ENCODE measurements at places on chromosomes 4 and X.
A peak's percentile ranks its signal among the peaks of the same experiment; 100 is the strongest.

DNA sequence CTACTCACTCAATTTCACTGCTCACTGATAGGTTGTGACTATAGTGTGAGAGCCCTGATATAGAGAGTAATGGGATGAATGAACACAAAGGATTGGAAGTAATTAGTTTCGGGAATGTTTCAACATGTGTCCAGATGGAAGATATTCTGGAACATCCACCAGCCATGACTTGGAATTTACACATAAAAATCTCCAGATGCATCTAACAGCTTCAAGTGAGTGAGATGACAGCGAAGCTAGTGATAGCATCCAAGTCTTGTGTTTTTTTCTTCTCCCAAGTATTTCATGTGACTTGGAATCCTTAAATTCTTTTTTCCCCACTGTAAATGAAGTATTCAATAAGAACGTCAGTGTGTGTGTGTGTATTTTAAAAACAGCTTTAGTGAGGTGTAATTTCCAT is 82.1 kb downstream of the CLDN34 start:
- no peak for DNase-seq

DNA sequence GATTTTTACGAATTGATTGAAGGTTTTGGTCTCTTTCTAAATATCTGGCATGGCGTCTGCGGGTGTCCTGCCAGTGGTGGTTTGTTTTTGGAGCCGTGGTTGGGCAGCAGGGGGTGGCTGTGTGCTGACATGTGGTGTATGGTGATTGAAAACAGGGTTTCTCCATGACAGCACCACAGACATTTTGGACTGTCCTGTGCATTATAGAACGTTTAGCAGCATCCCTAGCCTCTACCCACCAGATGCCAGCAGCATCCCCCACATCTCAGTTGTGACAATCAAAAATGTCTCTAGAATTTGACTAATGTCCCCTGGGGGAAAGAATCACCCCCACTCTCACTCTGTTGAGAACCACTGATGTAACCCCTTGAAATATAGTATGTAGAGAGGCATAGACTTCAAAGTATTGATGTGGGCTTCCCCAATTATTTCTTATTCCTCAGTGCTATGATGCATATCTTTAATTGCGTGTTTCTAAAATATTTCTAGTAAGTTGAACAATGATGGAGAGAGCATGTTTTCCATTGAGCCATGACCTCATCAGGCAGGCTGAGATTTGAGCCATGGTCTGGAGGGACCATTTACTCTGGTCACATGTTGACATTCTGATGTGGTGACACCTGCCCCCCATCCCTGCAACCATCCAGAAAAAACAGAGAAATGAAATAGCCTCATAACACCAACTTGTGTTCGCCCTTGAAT is 77.4 kb upstream of the MID1 start:
- DNase-seq, result no peak

GRCh38 chr4:152382057-152382785 is 153.7 kb downstream of the FBXW7 start:
- DNase-seq, result peak; percentile 21

DNA sequence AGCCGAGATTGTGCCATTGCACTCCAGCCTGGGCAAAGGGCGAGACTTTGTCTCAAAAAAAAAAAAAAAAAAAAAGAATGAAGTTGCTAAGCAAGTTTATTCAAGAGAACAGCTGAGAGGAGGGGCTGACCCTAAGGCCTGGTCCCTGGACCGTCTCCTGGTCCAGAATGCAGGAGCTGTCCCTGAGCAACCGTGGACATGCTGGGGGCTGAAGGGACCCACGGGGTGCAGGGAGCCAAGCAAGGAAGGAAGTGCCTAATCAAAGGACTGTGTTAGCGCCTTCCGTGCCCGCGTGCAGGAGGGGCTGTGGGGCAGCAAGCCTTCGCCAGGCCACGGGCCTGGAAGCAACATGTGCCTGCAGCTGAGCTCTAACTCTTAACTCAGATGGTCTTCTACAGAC is 39.1 kb upstream of the CDKN2AIP start:
- no peak for DNase-seq

DNA sequence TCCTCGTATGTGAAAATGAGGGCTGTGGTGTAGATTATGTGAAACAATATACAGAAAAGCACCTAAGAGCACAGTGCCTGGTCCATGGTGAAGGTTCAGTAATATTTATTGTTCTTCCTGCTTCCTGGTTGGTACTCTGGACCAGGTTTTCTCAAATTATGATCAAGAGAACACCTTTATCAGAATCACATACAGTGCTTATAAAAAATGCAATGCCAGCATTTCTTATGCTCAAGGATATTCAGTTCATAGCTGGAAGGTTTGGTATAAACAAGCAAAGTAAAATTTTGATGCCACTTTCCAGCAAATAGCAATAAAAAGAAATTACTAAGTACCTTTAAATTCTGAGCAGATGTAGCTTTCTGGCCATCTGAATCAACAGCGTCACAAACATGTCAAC is 1412.4 kb downstream of the RPA4 start:
- no peak for DNase-seq

DNA sequence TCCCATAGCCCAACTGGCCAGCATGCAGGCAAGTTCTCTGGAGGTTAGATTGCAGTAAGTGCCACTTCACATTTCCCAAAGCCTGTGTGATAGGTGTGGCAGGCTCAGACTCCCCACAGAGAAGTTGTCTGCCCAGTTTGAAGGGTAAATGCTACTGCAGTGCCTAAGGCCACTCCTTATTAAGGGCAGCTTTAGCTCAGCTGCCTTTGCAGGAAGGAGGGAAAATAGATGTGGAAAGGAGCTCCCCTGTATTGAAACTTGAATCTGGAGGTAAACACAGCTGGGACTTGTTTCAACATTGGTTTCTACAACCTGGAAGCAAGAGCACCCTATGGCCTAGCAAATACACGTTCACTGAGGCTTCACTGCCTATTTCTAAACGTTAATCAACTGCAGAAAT is 22.4 kb downstream of the NEXMIF start:
- DNase-seq, result no peak
